GM12865 (cell line): ENCODE measurements at places on chromosomes 16 and 17.

GRCh38 chr17:76492989-76493501 is 8.2 kb downstream of the RHBDF2 start:
- peak; percentile 86 for DNase-seq

DNA sequence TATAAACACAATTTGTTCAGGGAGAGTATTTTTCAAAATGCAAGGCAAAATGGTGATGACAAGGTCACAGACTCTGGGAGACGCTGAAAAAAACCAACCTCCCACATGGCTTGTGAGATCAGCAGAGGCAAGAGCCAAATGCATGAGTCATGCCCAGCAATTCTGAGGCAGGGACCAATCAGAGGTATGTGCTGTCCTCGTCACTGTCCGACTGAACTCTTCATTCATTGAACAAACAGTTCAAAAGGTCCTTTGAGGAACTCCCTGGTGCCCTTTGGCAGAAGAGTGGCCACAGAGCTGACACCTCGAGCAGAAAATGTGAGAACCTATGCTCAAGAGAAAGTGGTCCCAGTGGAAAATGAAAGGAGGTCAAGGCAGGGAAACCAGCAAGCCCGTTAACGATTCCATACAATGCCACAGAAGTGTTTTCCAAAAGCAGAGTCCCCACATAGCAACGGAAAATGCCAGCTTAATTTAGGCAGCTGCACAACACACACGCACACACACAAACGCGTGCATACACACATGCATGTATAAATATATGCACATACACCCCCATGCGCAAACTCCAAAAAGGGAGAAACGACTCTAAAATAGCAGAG is 50.9 kb downstream of the CDH11 start:
- DNase-seq = no peak

GRCh38 chr17:7695586-7695985 is 7.3 kb downstream of the WRAP53 start:
- DNase-seq = no peak

DNA sequence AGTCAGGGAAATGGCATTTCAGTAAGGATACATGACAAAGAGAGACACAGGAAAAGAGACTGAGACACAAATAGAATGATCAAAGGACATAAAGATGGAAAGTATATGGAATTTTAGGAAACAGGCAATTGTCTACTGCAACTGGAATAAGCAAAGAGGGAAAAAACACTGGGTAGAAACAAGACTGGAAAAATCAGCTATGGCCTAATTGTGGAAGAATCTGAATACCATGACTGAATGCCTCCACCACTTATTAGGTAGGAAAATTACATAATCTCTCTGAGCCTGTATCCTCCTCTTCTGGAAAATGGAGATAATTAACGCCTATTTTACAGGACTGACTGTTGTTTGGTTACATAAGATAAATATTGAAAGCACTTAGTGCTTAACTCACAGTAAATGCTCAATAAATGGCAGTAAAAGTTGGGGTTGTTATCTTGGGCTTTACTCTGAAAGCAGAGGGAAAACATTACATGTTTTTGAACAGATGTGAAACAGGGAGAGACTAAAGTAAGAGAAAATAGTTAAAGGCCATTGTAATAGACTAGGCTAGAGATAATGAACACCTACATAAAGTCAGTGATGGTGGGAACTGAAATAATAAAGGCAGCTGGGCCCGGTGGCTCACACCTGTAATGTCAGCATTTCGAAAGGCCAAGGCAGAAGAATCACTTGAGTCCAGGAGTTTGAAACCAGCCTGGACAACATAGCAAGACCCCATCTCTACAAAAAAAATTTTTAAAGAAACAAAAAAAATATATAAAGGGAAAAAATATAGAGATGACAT is 63.5 kb upstream of the C17orf78 start:
- DNase-seq = no peak

GRCh38 chr16:81313701-81314602 is 810 bp upstream of the GAN start:
- DNase-seq = peak; percentile 1

GRCh38 chr17:42288803-42289610 is 709 bp downstream of the STAT5A start:
- DNase-seq = peak; percentile 58
